ENCODE measurements at places on chromosomes 4 and X. TPM values are rescaled to one million over a fixed set of nuclear protein-coding genes. Genes with fewer than 3 reads are reported as not detected.

CRMP1 gene
- not detected for total RNA-seq

GRCh38 chr4:71126719-71127118 lies 133.3 kb downstream of the DCK start:
- no peak for DNase-seq

BMP3 gene
- not detected for total RNA-seq

GRCh38 chr4:61805227-61805626 lies 605.1 kb downstream of the ADGRL3 start:
- no peak for DNase-seq

CXCL8 gene
- total RNA-seq: 10.8 TPM

- no peak for DNase-seq
Observed at GRCh38 chr4:90979556-90979955, 852.4 kb downstream of the CCSER1 start.

GRCh38 chr4:24471486-24472160 lies 112.7 kb downstream of the DHX15 start:
- DNase-seq: peak; percentile 63

DMRTC1 gene
- total RNA-seq: not detected

DNA sequence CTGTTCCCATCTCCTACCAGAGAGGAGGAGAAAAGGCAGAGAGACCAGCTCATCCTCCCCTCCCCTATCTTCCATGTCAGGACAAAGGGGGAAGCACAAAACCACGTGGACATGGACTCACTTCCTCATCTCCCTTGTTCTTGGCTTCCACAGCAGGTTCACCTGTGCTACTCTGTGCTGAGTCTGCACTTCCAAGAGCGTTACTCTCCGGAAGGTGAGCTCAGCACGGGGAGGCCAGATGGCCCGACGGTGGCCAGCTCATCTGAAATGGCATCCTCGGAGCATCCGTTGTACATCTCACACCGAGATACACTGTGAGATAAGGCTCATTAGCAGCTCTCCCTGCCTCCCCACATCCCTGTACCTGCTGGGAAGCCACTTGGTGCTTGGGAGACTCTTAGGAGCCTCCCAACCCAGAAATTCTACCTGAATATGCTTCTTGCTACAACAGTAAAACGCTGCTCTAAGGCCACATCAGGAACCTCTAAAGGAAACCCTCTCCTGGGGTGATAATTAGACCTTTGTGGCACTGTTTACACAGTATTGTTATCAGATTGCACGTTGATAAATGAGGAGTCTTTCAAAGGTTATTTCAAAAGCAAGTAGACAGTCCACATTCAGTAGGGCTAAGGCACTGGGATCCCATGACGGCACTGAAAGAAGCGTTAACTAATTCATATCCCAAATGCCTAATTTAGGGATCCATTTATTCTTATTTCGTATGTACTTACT lies 19.4 kb downstream of the LGI2 start:
- no peak for DNase-seq

GUCY1B1 gene
- total RNA-seq: 0.66 TPM

- DNase-seq: no peak
Observed at GRCh38 chrX:71955530-71956120, 45.0 kb downstream of the NHSL2 start.

- no peak for DNase-seq
Observed at GRCh38 chr4:23718435-23718834, 171.4 kb downstream of the PPARGC1A start.

HHIP gene
- total RNA-seq: not detected

- DNase-seq: peak; percentile 70
Observed at GRCh38 chrX:19334945-19335626, 8.6 kb upstream of the PDHA1 start.

GRCh38 chrX:10006086-10006485 lies 38.9 kb downstream of the CLDN34 start:
- DNase-seq: no peak

- DNase-seq: no peak
Observed at GRCh38 chr4:176198316-176198903, 3.0 kb upstream of the SPATA4 start.

GRCh38 chr4:4316150-4316495 lies 26.1 kb downstream of the ZBTB49 start:
- no peak for DNase-seq

GRCh38 chr4:138560448-138560847 lies 318.3 kb upstream of the SLC7A11 start:
- no peak for DNase-seq

GRCh38 chr4:189267312-189267965 lies 673.2 kb upstream of the FRG1 start:
- DNase-seq: no peak

GAGE12D gene
- not detected for total RNA-seq
